ENCODE measurements at places on chromosomes 2 and 18.

- DNase-seq = no peak
Measured at GRCh38 chr2:33126552-33126951, 179.8 kb downstream of the LTBP1 start.

GRCh38 chr2:175612280-175612679, 389.8 kb downstream of the LNPK start:
- no peak for DNase-seq

GRCh38 chr18:37470986-37471385, 94.6 kb downstream of the CELF4 start:
- DNase-seq = no peak

DNA sequence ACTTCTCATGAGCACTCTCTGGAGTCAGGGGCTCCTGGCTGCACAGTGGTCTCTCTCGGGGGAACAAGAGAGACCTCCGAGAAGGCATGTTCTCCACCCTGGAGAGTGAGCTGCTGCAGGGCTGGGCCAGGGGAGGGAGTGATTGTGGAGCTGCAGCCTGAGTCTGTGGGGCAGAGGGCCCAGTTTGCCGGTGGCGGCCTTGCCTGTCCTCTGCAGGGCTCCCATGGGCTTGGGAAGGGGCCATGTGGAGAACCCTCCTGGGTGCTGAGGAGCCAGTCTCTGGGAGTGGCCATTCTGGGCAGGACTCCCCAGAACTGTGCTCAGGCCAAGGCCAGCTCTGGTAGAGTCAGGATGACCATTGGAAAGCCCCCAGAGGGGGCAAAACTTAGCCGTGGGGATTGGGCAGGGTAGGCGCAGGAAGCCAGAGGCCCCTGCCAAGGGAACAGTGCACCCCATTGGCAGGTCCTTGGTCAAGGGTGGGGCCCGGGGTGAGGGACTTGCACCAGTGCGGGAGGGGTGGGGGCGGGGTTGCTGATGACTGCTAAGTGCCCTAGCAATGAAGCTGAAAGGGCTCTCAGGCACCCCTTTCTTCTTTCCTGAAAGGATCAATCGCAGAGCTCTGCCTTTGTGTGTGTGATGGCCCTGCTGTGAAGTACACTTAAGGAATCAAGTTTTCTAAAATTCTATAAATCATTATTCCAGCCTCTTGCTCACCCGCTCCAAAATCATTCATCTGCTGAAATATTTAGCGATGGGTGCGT, 69.7 kb upstream of the BOD1L2 start:
- no peak for DNase-seq

Data from NCI-H1417 treated with DMSO at 0.1 percent for 48 hours (cell line).